ENCODE measurements at places on chromosomes 4 and X.

GRCh38 chr4:150439451-150439933 lies 142.5 kb upstream of the MAB21L2 start:
- no peaks in the 10 kb centered on the region for H3K27me3 ChIP-seq
- peaks cover 16% of the 10 kb centered on the region for H3K4me1 ChIP-seq
- H3K27ac ChIP-seq = no peak overlapping the region
- H3K4me3 ChIP-seq = no peak overlapping the region
- no peak for DNase-seq

- no peak overlapping the region for H3K27ac ChIP-seq
- DNase-seq = no peak
- H3K4me1 ChIP-seq = no peaks in the 10 kb centered on the region
- H3K27me3 ChIP-seq = no peaks in the 10 kb centered on the region
- H3K36me3 ChIP-seq = no peaks in the 10 kb centered on the region
Measured at GRCh38 chrX:65451663-65452062, 82.9 kb downstream of the LAS1L start.

- H3K27ac ChIP-seq = peak overlapping the region; percentile 90
- peak overlapping the region; percentile 66 for H3K4me3 ChIP-seq
- H3K4me1 ChIP-seq = peaks cover 85% of the 10 kb centered on the region
- peaks cover 6% of the 10 kb centered on the region for H3K36me3 ChIP-seq
- no peaks in the 10 kb centered on the region for H3K27me3 ChIP-seq
- DNase-seq = peak; percentile 66
Measured at GRCh38 chr4:40301603-40302002, 33.5 kb upstream of the CHRNA9 start.

GRCh38 chr4:2182994-2183393 lies 58.9 kb downstream of the HAUS3 start:
- no peaks in the 10 kb centered on the region for H3K4me1 ChIP-seq
- H3K27ac ChIP-seq = no peak overlapping the region
- no peak for DNase-seq
- H3K27me3 ChIP-seq = no peaks in the 10 kb centered on the region

DNA sequence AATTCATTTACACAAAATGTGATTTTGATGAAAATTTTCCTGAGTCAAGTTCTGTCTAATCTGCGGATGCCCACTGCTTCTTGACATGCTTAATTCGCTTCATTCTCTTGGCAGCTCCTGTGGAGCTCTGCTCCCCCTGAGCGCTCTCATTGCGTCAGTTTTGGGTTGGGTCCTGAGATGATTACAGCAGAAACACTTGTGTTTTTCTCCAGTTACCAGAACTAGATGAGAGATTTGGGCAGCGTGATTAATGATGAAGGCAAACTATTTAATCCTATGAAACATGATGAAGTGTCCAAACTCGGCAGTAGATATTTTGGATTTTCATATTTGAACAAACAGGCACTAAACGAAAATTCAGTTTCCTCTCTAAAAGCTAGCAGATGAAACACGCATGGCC lies 4.2 kb upstream of the CXCL1 start:
- no peaks in the 10 kb centered on the region for H3K36me3 ChIP-seq
- H3K27ac ChIP-seq = no peak overlapping the region
- DNase-seq = no peak
- H3K4me1 ChIP-seq = no peaks in the 10 kb centered on the region
- H3K27me3 ChIP-seq = peaks cover 13% of the 10 kb centered on the region

DNA sequence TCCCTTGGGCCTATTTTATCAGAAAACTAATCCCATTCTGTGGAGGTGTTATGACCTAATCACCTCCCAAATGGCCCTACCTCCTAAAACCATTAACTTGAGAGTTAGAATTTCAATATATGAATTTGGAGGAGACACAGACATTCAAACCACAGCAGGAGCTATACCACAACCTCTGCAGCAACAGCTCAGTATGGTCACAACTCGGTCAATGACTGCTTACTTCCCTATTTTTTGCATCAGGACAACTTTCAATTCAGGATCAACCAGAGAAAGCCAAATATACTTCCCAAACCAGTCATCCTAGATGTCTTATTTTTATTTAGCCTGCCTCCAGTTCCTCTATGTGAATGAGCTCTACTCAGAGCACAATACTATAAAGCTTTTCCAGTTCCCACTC lies 11.3 kb upstream of the SMARCA5 start:
- H3K27ac ChIP-seq = no peak overlapping the region
- H3K27me3 ChIP-seq = no peaks in the 10 kb centered on the region
- no peaks in the 10 kb centered on the region for H3K36me3 ChIP-seq
- no peaks in the 10 kb centered on the region for H3K4me1 ChIP-seq

- H3K4me1 ChIP-seq = no peaks in the 10 kb centered on the region
- no peak overlapping the region for H3K27ac ChIP-seq
- no peaks in the 10 kb centered on the region for H3K27me3 ChIP-seq
- no peak overlapping the region for H3K4me3 ChIP-seq
Measured at GRCh38 chr4:171650543-171650942, 162.7 kb upstream of the GALNTL6 start.

All from activated CD4-positive, alpha-beta memory T cell treated with anti-CD3 and anti-CD28 coated beads for 36 hours (primary cell).